Left ventricle myocardium inferior (tissue), 1 donor: ENCODE measurements at places on chromosomes 1 and 21. TPM values are rescaled to one million over a fixed set of nuclear protein-coding genes. Genes with fewer than 3 reads are reported as not detected.

DNA sequence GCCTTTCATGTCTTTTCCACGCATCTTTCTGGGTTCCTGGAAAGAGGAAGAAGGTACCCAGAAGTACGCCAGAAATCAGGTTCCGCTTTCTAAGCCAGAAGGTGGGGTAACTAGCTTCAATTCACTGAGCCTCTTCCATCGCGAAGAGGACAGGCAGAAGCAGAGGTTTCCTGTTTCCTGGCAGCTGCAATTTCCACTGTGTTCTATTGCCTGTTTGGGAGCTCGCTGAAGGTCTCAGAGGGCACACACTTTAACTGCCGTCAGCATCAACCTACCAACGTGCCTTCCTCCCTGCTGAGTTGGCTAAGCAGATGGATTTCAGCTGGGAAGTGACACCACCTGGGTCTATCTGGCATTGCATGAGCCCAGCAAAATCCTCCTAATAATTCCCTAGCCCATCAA is 10.0 kb downstream of the NCF2 start:
- DNase-seq = no peak

GRCh38 chr1:83860490-83861221 is 138.3 kb downstream of the TTLL7 start:
- peak; percentile 87 for DNase-seq

DNA sequence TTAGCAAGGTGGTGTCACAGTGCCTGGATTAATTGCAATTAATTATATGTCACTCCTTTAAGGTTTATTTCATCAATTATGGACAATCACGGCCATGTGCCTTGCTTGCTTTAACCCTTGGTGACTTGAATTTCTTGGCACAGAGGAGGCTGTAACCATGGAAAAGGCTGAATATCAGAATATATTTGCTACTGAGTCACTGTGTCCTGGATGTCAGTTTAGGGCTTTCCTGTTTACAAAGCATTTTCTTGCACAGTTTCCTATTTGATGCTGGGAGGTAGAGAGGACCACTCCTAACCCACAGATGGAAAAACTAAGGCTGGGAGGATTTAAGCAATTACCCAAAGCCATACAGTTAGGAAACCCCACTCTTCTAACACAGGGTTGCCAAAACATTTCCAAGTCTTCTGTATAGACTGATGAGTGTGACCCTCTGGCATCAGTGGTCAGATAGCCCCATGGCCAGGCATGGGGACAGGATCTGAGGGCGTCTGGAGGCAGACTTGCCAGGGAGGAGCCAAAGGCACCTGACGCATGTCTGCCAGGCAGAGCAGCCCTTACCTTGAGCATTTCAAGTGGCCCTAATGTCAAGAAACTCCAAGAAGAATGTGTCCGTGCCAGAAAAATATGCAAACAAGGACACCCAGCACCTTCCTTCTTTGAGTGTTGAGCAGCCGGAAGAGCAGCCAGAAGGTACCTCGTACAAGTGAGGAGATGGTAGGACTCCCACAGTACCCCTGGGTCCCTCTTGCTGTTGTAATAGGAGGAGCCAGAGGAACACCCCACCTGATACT is 34.4 kb downstream of the KCNN3 start:
- DNase-seq = no peak

GRCh38 chr1:200281201-200281835 is 128.5 kb downstream of the ZNF281 start:
- no peak for DNase-seq

- no peak for DNase-seq
These were observed 10.4 kb downstream of the KLHDC7A start for GRCh38 chr1:18491168-18491567.

DNA sequence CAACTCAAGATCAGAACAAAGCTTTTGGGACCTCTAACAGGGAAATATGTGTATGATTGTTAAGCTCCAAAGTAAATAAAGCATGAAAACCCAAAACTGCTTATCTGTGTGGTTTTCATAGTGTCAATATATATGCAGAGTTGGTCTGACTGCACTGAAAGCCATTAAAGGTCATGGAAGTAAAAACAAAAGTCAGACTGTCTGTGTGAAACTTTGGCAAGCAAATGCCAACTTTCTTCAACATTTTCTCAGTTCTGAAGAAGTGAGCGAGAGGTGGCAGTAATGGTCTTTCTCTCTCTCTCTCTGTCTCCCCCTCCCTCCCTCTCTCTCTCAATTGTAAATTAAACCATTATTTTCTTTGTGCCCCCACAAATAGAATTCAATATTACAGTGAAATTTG is 100.1 kb upstream of the S1PR1 start:
- no peak for DNase-seq

MANEAL gene
- total RNA-seq = 1.9 TPM

CAPZA1 gene
- 24.6 TPM for total RNA-seq

LCE2A gene
- not detected for total RNA-seq

- DNase-seq = no peak
These were observed 31.5 kb upstream of the CLIC4 start for GRCh38 chr1:24713736-24714135.

DNA sequence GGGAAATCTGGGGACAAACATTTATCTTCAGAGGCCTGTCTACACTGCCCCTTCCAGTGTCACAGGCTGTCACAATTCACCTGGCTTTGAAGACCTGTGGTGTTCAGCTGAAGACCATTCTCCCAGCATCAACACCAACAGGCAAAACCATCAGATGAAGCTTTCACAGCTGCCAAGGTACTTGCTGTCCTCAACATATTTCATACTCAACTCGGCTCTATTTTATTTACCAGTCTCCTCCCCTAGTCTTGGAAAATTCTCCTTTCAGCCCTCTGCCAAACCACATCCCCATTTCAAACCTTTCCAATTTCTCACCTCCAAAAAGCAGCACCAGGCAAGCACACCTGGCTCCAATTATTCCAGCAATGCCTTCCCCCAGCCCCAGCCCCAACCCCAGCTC is 108.8 kb downstream of the TGFBR3 start:
- no peak for DNase-seq

GJB3 gene
- not detected for total RNA-seq

- DNase-seq = no peak
These were observed 41.9 kb downstream of the LMO4 start for GRCh38 chr1:87370544-87370943.

GRCh38 chr1:234214129-234214910 is 158.9 kb upstream of the COA6 start:
- DNase-seq = no peak

LRRC3 gene
- 1.8 TPM for total RNA-seq

GADD45A gene
- 65.0 TPM for total RNA-seq

GRCh38 chr21:45073301-45074047 is 906 bp upstream of the ADARB1 start:
- DNase-seq = no peak

DNA sequence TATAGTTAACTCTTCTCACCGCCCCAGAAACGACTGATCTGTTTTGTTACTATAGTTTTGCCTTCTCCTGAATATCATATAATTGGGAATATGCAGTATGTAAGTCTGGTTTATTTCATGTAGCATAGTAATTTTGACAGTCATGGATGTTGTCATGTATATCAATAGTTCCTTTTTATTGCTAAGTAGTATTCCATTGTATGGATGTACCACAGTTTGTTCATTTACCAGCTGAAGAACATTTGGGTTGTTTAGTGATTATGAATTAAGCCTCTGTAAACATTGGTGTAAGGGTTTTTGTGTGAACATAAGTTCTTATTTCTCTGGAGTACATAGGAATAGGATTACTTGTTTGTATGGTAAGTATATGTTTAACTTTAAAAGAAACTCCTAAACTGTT is 55.5 kb downstream of the ACTL8 start:
- DNase-seq = no peak

SPATA17 gene
- total RNA-seq = 1.2 TPM

DNA sequence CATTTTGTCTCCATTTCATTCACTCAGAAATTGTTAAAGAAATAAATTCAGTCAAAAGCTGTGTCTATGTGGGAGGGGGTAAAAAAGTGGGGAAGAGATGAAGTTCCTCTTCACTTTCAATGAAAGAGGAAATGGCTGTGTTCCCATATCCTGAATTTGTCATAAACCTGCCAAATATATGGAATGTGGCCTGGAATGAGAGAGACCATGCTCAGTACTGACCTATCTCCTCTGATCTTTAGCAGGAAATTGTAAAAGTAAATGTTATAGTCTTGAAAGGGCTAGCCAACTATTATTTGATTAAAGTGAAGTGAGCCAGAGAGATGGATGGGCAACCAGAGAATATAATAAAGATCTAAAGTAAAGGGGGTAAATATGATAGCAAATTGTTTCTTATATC is 130.3 kb upstream of the C21orf91 start:
- no peak for DNase-seq

DNA sequence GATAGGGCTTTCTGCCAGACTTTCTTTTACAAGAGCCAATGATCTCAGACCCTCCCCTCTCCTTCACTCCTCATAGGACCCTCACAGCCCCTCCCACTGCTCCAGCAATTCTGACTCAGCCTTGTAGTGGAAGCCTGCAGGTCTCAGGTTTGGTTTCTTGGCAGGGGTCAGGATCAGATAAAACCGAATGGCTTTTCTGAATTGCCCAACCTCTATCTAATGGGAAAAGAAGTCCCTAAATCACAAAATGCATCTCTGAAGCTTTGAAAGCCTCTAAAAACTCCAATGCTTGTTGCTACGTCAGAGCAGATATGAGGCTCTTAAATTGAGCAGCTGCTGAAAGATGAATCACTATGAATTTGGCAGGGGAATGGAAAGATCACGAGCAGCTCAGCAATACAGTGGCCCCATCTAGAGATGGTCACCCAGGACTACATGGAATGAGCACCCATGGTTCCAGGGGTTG is 74.5 kb downstream of the NID1 start:
- DNase-seq = no peak

DNA sequence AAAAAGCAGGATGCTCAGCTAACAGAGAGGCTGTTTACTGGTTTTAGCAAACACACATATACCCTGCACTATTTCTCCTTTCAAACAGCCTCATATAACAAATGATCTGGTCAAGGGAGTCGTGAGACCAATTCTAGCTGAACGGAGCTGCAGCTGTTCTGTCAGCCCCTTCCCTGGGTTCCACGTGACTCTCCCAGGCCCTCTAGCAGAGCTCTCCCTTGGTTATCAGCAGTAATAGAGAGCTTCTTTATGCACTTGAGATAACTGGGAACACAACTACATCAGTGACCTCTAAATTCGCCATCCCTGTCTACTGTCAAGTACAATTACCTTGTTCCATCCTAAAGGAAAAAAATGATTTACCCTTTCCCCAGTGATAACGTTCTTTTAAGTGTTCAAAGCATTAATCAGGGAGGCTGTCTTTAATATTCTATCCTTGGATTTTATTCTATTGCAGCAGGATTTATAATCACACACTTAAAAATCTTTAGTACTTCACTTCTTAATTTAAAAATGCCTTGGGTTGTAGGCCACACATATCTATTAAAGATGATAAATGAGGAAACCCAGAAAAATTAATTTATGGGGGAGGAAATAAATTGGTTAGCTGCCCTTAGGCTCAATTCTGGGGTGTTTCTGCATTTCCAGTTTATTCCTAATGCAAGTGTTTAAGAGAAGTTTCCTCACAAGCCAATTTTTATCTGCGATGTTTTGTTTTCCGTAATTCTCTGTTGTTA is 28.2 kb downstream of the PTGER3 start:
- DNase-seq = no peak

DNA sequence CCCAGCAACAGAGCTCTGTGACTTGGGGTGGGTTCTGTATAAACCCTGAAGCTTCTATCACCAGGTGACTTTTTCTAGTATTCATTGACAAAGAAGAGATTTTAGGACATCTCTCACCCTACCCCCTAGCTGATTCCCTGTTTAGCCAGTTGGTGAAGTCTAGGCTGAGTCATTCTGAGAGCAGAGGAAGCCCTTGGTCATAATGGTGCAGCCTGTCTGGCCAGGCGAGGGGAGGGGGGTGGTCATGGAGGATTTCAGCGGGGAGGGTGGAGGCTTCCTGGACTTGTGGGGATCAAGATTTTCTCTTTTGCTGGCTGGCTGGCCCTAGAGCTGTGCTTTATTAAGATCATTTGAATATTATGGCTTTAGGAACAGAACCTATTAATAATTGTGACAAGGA is 262.6 kb downstream of the CAMTA1 start:
- DNase-seq = no peak

DNA sequence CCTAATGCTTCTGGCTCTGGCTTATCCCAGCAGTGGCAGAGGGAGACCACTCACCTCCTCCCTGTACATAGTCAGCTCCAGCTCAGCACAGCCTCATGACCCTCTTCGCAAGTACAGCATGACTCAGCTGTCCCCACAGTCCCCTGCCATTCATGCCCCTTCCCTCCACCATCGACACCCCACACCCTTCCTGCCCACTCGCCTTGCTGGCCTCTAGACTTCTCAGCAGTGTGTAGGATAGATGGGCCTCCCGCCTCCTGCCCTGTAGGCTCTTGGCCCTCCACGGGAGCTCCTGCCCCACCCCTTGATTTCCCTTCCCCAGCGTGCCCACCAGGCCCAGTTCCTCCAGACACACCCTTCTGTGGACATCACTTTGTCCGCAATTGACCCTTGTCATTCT is 9.8 kb downstream of the NPR1 start:
- DNase-seq = no peak

DNA sequence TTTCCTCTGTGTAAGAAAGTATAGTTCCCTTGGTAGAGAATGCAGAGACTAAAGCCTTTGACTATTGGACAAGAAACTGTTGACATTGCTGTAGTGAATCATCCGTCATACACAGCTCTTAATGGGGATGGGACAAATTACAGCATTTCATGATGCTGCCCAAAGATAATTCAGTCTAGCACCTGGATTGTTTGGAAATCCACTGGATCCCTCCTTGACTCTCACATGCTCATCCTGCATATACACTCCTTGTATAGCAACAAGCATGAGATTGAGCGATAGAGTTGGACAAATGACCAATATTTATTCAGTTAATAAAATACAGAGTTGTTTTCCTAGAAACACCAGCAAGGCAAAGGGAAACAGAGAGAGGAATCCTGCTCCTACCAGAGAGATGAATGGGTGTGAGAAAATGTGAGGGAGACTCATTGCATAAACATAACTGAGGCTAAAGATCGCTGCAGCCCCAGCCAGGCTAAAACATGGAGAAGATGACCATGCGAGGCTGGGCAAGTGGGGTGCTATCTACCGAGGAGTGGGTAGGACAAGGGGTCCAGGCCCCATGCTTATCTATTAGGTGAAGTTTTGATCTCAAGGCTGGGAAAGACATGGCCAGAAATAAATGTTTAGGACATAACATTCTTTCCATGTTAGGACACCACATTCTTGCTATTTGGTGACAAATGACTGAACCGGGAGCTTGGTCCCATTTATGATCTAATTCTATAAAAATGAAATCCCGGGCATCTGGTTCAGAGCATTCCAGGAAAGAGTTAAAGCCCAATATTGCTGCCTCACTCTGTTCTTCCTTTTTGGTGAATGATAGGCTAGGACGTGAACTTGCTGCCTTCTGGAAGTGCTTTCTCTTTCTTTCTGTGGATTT is 153.2 kb downstream of the TGFB2 start:
- no peak for DNase-seq

DNA sequence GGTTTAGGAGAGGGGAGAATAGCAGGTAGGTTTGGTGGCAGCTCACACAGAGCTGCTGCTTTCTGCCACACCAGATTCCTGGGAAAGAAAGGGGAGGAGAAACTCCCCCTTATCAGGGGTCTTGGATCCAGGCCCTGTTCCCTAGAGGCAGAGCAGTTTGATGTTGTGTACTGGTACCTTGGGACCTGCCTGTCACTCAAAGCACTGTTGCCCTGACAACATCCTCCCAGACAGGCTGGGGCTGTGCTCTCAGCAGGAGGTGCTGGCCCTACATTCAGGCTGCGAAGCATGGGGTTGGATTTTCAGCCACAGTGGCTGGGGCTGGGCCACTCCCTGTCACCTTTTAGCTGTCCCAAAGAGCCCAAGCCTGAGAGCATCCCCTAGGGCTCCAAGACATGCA is 188.0 kb downstream of the GRIK3 start:
- DNase-seq = no peak

OVAAL gene
- 5.3 TPM for total RNA-seq

GRCh38 chr1:31670593-31670964 is 25.9 kb upstream of the PEF1 start:
- no peak for DNase-seq
